Mesenteric fat pad (tissue), 1 donor: ENCODE measurements at places on chromosomes 2 and 18. TPM values are rescaled to one million over a fixed set of nuclear protein-coding genes. Genes with fewer than 3 reads are reported as not detected.
A peak's percentile ranks its signal among the peaks of the same experiment; 100 is the strongest.

ABCG5 gene
- not detected for total RNA-seq

CIDEA gene
- 138 TPM for total RNA-seq

GALNT1 gene
- 79.0 TPM for total RNA-seq

LRP2 gene
- total RNA-seq: not detected

SESTD1 gene
- 167 TPM for total RNA-seq

ALPG gene
- total RNA-seq: not detected

- no peak for DNase-seq
These were observed 11.2 kb upstream of the CYP27C1 start for GRCh38 chr2:127231130-127231865.

GRCh38 chr2:11201969-11202368, 46.7 kb downstream of the SLC66A3 start:
- no peak for DNase-seq

DNA sequence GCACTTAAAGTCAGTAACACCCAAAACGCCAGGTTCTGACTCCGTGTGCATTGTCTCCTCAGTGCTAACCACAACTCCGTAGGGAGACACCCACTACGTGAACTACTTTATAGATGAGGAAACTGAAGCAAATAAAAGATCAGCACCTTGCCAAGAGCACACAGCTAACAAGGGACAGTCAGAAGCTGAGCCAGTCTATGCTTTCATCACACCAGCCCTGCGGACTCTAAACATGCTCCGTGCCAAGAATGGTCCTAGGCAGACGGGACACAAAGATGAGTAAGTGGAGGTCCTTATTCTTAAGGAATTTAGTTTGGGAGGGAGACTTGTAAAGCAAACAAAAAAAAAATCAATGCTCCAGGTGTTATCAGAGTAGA, 9.6 kb downstream of the MBOAT2 start:
- no peak for DNase-seq

DNA sequence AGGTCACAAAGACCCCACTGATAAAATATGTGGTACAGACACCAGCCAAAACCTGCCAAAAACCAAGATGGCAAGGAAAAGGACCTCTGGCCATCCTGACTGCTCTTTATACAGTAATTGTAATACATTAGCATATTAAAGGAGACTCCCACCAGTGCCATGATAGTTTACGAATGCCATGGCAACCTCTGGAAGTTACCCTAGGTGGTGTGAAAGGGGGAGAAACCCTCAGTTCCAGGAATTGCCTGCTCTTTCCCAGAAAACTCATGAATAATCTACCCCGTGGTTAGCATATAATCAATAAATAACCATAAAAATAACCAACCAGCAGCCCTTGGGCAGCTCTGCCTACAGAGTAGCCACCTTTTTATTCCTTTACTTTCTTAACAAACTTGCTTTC, 129.8 kb upstream of the EPB41L3 start:
- DNase-seq: no peak

DNA sequence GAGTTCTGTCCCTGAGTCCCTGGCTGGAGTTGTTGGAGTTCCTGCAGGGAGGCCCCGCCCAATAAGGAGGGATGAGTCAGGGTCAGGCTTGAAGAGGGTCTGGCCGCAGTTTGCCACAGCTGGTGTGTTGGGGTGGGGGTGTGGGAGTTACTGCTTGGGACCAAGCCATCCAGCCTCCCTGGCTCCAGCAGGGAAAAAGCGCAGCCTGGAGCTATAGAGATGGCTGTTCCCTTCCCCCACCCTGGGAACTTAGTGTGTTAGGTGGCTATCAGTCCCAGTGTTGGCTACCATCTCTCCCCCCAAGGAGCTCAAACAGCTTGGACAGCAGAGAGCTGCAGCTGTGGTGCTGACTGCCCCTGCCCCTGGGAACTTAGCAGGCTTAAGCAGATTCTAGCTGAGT, 13.2 kb upstream of the TANK start:
- no peak for DNase-seq

DNA sequence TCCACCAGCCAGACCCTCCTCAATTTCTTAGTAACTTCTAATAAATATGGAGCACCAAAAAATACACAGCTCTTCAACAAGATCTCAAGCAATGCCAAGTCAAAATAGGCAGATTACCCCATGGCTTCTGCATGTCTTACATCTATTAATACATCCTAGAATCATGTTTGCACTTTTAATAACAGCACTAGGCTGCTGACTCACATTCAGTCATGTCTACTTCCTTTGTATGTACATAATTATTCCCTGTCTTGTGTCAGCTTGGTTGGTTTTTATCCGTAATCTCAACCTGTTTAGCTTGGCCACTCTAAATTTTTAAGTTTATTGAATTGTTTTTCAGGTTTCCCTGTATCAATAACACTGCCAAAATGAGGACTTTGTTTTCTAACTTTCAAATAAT, 420.1 kb upstream of the ACVR2A start:
- DNase-seq: no peak

- DNase-seq: no peak
These were observed 88.9 kb downstream of the DAW1 start for GRCh38 chr2:227960317-227960716.

DNA sequence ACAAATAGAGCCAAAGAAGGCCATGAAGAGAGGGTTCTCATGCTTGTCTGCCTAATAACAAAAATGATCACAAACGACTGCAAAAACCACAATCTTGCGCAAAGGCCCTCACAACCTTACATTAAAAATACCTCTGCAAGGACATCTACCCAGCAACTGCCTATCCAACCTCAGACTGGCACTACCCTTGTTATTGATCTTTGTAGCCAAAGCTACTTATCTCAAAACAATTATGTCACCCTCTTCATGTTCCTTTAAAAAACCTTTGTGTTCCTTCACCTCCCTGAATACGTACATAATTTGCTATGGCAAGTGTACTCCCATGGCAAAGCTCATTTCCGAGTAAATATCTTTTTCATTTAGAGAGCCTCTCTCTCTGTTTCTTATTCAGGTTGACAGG, 44.1 kb downstream of the TMEM163 start:
- DNase-seq: no peak

DNA sequence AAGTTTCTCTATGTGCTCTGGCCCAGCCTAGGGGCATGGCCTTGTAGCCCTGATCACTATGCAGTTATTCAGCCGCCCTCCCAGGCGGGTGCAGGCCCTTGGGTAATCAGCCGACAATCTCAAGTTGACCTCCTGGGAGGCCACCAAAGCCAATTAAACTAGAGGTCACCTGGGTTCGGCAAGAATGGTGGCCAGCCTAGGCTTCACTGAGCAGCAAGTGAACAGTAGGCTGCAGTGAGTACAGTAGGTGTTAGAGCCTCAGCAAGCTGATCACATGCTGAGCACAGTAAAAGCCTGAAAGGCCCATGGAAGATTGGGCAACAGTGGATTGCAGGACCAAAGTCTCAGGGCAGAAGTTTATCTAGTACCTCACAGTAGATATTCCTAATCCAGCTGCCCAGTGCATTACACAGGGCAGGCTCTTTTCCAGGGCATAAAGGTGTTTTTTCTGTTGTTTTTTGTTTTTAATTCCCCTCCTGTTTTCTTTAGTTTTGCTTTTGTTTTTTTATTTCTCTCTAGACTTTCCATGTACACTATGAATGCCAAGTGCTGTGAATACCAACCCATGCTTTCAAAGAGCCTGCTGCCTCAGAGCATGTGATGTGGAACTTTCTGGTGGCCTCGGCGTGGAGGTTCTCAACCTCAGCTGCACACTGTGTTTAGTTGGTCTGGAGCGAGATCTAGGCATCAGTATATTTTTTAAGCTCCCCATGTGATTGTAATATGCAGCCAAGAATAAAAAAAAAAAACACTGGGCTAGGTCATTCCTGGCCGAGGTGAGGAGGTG, 55.9 kb upstream of the ATL2 start:
- no peak for DNase-seq

- no peak for DNase-seq
These were observed 419.6 kb downstream of the DLGAP1 start for GRCh38 chr18:4035521-4035920.

GRCh38 chr2:201260302-201260800, at the start of gene CASP8:
Gene CASP8 (plus strand): TSS chr2:201260536. CDS start chr2:201266487, 5,951 bp downstream.
- DNase-seq: no peak

DNA sequence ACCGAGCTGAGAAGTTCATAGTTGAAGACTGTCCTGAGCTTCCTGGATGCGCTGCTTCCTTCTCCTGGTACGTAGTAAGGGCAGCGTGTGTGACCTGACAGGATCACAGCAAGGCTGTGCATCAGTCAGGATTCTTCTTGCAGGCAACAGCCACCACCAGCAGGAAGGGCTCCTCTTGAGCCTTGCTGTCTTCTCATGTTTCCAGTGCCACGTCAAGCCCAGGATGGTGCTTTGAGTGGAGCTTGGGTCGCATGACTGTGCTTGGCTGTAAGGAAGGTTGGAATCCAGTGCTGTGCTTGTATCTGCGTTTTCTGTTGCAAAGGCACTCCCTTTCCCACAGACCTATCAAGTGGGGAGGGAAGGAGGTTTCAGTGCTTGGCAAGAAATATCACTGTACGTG, 194.3 kb downstream of the LDLRAD4 start:
- DNase-seq: no peak

GRCh38 chr18:35581898-35582641, 530 bp downstream of the GALNT1 start:
- DNase-seq: no peak

GRCh38 chr2:67234440-67234839, 162.7 kb upstream of the ETAA1 start:
- DNase-seq: no peak

DNA sequence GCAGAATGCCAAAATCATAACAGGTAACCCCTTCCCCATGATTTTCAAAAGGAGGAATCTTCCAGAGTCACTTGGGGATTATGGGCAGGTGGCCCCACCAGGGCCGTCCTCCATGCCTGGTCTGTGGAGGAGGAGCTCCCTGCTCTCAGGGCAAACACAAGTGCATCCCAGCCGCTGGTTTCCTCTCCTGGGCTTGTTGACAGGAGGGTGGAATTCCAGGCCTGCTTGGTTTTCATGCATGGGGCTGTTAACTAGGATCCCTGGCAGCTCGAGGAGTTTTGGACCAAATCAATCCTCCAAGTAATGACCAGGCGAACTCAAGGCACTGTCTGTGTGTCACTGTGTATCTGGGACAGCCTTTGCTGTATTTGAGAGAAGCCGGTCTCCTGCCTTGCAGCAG, 45.3 kb downstream of the FOSL2 start:
- DNase-seq: peak; percentile 65

GRCh38 chr2:128663371-128664050, 344.8 kb upstream of the HS6ST1 start:
- peak; percentile 75 for DNase-seq

DNA sequence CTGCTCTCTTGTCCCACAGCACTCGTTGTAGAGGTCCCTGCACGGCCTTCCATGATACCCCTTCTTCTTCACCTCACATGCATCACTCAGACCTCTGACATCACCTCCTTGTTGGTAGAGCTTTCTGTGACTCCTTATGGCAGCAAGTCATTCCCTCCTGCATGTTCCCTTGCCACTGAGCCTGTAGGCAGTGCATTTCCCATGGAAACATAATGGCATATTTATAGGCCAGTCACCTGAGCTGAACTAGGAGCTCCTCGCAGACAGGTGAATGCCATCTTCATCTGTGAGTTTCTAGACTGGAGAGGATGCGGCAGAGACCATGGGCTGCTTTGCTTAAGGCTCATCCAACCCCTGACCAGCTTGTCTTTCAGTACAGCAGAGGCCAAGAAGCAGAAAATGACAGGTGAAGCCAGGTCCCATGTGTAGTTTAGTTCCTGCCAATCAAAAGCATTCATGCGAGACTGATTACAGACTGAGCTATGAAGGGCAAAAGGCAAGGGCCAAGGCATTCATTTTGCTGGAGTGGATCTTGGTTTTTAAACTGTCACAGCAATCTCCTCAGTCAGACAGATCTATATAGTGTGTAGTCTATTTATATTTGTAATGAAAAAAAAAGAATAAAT, 59.4 kb upstream of the NEDD4L start:
- no peak for DNase-seq

DNA sequence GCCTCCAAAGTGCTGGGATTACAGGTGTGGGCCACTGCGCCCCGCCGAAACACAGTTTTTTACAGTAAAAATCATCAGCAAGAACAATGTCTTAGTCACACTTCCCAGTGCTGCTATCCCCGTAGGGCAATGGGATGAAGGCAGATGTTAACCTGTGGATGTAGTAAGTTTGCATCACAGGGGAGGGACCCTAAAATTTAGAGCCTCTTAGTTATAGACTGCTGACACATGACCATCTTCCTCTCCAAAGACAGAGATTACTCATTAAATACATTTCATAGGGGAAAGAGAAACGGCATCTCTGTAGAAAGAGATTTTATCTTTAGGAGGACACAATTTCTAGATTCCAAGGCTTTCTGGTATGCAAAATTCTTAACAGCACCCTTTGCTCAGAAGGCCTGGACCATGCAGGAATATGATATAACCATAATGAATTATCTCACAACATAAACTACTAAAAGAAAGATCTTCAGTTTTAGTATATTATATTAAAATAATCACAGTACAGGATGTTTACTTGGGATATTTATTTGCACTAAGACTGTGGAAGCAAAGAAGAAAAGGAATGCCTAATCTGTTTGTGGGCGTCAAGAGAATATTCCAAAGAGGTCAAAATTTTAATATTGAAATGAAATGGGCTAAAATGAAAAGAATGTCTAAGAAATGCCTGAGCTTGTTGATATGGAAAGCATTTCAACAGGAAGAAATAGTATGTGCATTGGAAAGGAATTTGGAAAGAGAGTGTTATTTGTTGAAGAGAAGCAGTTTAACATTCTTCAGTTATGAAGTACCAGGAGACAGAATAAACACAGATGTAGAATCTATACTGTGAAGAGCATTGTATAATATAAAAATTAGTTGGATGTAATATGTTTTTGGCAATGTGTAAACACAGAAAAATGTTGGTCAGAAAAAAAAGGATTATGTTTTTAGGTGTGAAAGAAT, 1228.3 kb upstream of the CHAC2 start:
- DNase-seq: no peak

DNA sequence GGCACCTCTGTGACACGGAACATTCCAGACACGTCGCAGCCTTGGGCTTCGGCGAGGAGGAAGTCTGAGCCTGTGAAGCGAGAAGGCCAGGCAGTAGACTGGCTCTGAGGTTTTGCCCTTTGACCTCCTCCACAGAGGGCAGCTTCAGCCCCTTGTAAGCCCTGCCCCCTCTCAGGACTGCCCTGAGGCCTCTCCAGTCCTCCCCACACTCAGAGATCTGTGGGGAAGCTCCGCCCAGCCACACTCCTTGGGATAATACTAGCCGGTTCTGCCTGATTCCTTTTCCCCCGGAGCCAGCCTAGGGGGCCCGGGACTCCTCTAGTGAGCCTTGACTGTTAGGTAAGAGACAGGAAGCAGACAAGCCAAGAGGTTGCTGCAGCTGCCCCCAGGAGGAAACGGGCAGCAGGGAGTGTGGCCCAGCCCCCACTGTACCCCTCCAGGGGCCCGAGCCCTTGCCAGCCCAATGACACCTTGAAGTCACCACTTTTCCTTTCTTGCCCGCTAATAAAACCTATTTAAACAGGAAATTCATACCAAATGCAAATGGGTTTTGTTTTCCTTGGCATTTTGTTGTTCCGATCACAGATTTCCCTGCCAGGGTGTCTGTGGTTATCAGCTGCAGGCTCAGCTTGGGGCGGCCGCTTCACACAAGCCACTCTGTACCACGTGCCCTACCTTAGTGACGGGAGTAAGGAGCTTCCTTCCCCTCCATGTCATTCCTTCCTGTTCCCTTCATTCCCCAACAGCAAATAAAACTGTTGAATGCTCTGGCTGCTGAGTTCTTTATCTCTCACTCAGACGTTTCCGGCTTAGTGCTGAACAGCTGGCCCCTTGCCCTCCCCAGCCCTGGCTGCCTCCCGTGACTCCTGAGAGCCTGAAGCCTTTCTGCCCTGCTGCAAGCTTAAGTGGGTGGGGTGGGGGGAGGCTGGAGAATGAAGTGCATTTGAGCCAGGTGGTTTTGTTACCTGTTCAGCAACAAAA, 124.7 kb downstream of the CABLES1 start:
- DNase-seq: no peak

GRCh38 chr2:55047677-55048299, 2.5 kb downstream of the RTN4 start:
- no peak for DNase-seq
